NCI-H1436 treated with DMSO at 0.1 percent for 48 hours (cell line): ENCODE measurements at places on chromosomes 1 and 21.
A peak's percentile ranks its signal among the peaks of the same experiment; 100 is the strongest.

DNA sequence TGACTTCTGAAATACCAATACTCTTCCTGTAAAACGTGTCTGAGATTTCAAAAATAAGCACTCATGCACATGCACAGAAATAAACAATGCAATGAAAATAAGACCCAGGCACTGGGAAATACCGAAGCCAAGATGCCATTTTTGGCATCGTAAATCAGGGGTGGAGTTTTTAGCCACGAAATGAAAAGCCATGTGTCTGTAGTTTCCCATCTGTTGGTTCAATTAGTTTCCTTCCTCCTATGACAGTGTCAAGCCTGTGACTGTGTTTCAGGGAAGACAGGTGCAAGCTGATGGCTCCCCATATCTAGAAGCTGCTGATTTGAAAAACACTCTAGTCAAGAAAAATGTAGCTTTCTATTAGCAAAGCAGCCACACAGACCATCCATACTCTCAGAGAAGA, 480.4 kb upstream of the CAMK1G start:
- DNase-seq: peak; percentile 34

DNA sequence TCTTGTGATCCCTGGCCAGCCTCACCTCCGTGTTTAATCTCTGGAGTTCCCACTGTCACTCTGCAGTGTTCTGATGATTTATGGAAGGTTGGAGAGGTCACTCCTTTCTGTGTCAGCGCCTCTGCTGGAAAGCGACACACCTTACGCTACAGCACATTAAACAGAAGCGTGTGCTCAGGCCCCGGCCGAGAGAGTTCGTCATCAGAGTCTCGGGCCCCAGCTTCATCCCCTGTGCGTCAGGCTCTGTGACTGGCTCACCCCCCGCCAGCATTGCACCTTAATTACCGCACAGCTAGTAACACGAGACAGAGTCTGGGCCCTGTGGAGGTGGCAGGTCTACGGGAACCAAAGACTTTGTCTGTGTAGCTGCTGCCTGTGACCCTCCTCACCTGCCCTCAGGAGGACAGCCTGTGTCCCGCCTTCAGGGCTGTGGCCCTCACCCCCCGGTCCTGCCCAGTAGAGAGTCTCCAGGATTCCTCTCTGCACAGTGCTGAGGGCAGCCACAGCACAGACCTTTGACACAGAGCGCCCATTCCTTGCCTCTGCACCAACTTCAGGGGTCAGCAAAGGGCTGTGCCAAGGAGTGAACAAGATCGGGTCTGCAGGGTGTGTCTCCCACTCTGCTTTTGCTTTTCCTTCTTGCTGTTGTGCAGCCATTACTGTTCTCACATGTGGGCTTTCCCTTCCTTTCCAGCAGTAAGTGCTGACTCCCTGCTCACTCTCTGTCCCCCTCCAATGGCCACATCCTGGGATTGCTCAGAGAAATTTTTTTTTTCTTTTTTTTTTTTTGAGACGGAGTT, 157.6 kb downstream of the PGBD5 start:
- peak; percentile 70 for DNase-seq

DNA sequence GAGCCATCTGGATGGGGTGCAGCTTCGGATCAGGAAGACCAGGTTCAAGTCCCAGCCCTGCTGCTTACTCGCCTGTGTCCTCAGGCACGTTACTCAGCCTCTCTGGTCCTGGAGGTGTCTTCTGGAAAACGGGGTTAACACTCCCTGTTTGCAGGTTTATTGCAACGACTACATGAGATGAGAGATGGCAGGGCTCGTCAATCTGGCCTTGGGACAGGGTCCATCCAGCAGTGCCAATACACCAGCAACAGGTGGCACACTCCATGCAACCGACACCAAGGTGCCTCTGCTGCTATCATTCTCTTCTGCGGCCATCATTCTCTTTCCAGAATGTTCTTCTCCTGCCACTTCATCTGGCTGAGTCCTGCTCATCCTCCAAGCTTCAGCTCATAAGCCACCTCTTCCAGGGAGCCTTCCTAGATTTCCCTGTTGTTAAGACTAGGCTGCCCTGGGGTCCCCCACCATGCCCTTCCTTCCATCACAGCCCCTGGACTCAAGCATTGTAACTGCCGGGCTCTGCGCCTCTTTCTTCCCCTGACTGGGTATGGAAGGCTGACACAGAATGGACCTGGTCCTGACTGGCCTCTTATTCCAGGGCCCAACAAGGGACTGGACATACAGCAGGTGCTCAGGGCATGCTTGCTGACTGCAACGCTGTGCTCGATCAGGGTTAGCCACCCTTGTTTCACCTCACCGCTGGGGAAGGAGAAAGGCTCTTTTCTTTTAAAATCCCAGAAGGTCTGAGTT, 87.4 kb downstream of the DMRTB1 start:
- DNase-seq: no peak

DNA sequence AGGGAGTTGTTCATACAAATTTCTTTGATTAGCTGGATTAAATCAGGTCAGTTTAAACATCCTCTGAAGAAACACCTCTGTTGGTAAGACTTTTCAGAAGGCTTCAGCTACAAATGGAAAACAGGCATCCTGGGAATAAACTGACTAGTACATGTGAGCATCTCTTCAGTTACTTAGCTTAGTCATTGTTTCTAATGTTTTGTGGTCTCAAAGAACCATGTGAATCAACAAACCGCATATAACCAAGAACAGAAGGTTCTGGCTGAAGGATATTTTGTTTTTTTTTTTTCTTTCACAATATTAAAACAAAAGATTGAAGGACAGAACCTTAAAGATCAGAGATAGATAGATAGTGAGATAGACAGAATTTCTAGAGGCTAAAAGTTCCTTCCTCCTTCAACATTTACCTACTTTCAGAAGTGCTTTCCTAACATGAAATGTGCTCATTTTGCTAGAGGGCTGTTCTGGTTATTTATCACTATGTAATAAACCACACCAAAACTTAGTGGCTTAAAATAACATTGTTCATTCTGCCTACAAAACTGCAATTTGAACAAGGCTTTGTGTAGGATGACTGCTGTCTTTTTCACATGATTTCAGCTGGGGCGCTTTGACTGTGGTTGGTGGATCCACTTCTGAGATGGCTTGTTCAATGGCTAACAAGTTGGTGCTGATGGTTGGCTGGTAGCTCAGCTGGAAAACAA, 119.8 kb upstream of the PTGFR start:
- DNase-seq: no peak

GRCh38 chr1:24435782-24436365, 20.3 kb downstream of the NIPAL3 start:
- DNase-seq: no peak

DNA sequence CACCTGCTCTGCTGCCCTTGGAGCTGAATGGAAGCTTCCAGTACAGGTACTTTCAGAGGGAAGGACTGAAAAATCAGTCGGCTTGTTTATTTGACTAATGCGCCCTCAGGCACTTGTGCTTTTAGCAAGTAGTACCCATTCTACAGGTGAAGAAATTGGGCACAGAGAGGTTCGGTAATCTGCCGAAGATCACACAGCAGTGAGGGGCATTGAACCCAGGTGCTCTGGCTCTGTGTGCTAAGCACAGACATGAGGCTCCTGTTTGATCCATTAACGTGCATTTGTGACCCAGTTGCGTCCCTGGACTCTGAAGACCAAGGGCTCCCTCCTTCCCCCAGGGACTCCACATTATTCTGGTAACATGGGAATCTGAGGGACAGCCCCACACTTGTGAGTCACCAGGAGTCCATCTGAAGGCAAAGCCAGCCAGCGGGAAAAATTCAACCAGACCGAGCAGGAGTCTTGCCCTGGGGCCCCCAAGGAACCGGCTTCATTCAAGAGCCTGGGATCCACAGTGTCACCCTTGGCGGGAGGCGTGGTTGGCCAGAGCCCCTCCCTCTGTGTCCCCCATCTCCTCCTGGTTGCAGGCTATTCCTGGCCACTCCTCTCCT, 192.4 kb upstream of the ARHGEF16 start:
- DNase-seq: no peak

DNA sequence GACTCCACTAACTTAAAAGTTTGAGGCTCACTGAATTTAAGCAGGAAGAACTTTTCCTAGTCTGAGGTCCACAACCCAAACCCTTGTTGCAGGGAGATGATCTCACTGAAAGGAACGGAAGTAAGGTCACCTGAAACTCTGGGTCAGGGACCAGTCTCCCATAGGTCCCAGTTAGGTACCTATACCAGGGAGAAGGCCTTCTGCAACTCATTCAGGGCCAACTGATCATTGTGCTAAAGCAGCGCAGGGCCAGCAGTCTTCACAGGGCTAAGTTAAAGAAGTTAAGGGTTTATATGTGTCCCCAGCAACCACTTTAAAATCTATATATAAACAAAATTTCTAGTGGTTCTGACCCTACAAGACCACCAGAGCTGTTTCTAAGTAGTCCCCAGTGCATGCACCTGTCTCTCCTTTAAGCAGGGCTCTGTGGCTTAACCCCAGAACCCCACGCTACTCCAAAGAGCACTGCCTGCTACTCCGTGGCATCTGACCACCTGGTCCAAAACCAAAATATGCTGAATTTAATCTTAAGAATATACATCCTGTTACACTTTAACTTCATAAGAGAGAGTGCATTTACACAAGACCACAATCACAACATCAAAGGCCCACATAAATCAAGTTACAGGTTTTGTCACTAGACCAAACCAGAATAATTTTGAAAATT, 2.8 kb downstream of the SRSF10 start:
- no peak for DNase-seq

DNA sequence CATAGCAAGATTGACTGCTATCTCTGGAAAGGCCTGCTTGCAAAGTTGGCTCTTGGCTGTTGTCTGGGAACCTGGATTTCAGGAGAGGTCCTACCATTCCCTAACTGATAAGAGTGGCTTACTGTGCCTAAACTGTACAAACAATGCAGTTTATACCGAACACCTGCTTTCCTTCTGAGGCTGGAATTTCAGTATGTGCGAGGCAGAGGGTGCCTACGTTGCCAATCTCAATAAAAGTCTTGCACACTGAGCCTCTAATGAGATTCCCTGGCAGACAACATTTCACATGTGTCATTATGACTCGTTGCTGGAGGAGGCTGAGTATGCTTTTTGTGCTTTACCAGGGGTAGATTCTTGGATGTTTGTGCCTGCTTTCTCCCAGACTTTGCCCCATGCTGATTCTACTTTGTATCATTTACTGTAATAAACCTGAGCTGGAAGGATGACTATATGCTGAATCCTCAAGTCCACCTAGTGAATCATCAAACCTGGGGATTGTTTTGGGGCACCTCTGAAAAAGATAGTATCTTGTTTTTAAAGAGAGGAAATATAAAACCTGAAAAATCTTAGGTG, 58.9 kb upstream of the GNG4 start:
- DNase-seq: no peak

DNA sequence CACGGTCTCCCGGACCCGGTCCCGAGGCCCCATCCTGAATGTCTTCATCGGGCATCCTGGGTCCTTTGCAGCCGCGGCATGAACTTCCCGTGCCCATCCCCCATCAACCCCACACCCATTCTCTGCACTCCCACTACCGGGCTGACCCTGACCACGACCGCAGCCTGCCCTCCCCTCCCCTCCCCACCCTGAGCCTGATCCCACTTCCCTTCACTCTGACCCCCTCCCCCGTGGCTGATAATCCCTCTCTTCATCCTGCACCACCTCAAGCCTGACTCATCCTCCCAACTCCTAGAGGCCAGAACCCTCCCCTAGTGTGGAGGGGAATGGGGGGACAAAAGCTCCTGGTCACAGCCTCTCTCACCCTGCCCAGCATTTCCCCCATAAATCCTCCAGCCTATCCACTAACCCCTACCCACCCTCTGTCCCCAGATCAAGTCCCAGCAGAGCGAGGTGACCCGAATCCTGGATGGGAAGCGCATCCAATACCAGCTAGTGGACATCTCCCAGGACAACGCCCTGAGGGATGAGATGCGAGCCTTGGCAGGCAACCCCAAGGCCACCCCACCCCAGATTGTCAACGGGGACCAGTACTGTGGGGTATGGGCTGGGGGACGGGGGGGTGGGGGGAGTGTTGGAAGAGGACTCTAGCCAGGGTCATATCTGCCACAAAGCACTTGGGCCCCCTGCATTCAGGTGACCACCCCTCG, 602 bp downstream of the SH3BGRL3 start:
- no peak for DNase-seq

DNA sequence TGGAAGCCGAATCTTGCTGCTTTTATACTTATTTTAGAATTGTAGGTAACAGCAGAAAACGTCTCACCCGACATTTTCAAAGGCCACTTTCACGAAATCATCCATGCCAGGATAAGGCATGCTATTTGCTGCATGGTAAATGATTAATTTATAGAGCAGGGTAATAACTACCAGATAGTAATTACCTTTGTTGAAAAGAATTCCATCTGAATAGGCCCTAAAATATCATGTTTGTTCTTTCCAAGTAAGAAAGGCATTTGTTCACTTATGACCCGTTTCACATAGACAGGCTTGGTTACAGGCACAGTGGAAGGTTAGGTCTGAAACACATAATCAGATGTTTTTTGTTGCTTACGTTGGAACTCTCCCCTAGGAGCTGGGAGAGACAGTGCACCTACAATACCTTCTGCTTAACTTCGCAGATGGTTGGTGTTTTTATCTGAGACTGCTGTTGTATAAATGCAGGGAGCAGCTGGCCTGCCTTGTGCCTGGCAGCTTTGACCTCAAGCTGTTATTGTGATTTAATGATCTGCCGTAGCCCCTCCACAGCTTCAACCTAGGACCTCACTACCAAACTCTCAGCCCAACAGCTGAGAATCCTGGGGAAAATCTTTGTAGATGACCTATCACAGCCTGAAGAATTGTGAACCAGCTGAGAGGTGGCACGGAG, 1.6 kb downstream of the SLC44A3 start:
- no peak for DNase-seq

GRCh38 chr1:74771913-74772515, 39.1 kb downstream of the TYW3 start:
- DNase-seq: peak; percentile 21

- DNase-seq: no peak
These were observed 58.4 kb upstream of the RUNX1 start for GRCh38 chr21:35107520-35107919.

- no peak for DNase-seq
These were observed 40.6 kb upstream of the ARTN start for GRCh38 chr1:43893006-43893405.

- peak; percentile 26 for DNase-seq
These were observed 11.2 kb downstream of the TNFRSF1B start for GRCh38 chr1:12177999-12178441.

DNA sequence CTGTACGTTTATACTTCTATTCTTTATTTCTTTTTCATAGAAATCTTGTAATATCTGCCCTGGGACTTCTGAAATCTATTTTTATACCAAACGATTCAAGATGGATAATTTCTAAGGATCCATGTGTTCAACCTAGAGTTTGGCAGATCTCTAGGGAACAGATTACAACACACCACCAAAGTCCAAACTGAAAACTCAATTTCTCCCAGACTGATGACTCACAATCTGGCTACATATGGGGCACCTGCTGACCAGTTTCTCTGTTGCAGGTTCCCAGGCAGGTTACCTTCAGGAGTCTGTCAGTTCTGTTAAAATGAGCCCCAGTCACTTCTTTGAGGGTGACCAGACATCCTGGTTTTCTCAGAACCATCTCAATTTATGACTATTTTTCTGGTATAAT, 439.4 kb downstream of the GPATCH2 start:
- DNase-seq: no peak
